ENCODE measurements at places on chromosomes 12 and 14.

DNA sequence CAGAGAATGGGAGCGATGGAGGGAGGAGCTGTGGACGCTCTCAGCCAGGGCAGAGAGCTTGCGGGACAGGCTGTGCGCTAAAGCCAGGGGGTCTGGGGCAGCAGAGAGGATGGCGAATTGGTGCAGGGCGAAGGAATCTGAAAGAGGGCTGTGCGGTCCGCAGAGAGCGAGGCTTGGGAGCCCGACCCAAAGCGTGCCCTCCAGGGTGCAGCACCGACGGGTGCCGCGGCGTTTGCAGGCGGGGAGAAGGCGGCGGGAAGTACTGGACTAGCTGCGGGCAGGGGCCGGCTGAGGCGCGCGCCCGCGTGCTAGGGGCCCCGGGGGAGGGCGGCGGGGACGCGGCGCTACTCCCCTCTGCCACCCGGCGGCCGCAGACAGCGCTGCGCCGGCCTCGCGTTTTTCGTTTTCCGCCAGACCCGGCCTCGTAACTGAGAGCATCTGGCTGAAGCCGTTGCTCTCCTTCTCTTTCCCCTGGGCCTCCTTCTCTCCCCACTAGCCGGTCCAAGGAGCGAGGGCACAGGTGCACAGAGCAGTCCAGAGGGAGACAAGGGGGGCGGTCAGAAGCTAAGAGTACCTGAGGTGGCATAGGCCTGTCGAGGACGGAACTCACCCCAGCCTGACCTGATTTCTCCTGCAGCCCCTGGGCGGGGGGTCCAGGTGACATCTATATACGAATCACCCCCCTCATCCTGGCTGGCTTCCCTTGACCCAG lies 24.9 kb downstream of the SLC6A12 start:
- DNase-seq: peak; percentile 55

GRCh38 chr14:67389275-67389674 lies 22.7 kb downstream of the PLEK2 start:
- no peak for DNase-seq

GRCh38 chr14:83309211-83309610 lies 1775.6 kb upstream of the SEL1L start:
- no peak for DNase-seq

DNA sequence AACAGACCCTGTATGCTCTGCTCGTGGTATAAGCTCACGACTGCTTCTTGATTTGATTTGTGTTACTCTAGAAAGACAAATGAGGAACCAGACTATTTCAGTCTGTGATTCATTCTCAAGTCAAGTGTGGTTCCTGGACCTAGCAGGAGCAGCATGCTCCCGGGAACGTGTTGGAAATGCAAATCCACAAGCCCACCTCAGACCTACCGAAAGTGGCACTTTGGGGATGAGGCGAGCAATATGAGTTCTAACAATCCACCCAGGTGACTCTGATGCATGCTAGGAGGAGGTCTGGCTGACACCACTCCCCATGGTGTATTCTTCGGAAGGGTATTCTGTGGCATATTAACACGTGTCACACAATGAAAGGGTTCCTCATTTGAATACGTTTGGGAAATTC lies 59.5 kb upstream of the TMX1 start:
- DNase-seq: no peak

DNA sequence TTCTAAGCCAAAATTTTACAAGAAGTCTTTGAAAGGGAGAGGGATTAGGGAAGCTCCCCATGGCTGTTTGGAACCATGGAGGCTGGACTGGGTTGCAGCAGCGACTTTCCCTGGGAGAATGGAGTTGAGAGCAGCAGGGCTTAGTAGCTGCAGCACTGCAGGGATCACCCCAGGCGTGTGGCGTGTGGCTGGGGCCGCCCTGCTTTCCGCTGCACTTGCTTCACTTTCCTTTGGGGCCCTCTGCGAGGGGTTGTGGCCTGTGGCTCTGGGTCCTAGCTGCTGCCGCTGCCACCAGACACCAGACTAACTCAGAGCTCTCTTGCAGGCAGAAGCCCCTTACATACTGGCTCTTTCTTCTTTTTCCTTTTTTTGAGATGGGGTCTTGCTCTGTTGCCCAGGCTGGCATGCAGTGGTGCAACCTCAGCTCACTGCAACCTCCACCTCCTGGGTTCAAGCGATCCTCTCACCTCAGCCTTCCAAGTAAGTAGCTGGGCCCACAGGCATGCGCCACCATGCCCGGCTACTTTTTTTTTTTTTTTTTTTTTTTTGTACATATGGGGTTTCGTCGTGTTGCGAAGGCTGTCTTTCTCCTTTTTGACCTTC lies 25.4 kb downstream of the CCDC62 start:
- no peak for DNase-seq

- DNase-seq: no peak
Measured at GRCh38 chr14:99571303-99571986, 32.6 kb downstream of the CCDC85C start.

- no peak for DNase-seq
Measured at GRCh38 chr12:121365416-121366062, 13.3 kb upstream of the ANAPC5 start.

DNA sequence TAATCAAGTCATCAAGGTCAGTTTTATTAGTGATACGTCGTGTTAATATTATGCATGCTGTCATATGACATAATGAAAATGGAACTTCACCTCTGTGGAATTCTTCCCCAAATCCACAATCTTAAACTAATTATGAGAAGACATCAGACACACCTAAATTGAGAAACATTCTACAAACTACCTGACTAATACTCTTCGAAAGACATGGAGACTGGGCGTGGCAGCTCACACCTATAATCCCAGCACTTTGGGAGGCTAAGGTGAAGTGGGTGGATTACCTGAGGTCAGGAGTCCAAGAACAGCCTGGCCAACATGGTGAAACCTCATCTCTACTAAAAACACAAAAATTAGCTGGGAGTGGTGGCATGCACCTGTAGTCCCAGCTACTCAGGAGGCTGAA lies 33.3 kb upstream of the KRAS start:
- no peak for DNase-seq

DNA sequence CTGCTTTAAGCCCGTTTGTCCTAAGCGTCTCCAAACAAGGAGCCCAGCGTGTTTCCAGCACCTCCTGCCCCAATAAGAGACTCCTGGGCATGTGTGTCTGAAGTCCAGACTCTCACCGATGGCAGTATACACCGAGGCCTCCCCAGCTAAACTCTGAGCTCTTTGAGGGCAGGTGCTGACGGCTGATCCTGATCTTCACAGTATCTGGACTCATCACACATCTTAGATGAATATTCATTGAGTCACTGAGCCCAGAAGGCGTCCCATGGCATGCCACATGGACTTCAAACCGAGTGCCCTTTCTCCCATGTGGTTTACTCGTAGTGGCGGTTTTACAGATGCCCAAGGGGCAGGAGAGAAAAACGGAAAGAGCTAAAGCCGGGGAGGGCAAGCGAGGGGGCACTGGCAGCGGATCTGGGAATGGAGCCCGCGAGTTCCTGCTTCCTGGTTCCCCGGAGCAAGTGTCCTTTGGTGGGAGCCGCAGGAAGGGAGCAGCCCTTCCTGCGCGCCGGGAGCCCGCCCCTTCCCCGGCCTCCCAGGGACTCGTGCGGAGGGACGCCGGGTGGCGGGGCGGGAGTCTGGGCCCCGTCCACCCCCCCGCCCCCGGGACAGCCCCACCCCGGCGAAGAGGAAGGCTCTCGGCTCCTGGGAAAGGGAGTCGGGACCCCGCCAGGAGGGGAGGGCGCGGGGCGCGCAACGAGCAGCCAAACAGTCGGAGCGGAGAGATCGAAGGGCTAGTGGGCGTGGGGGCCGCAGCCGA lies 585 bp upstream of the TEAD4 start:
- peak; percentile 65 for DNase-seq

DNA sequence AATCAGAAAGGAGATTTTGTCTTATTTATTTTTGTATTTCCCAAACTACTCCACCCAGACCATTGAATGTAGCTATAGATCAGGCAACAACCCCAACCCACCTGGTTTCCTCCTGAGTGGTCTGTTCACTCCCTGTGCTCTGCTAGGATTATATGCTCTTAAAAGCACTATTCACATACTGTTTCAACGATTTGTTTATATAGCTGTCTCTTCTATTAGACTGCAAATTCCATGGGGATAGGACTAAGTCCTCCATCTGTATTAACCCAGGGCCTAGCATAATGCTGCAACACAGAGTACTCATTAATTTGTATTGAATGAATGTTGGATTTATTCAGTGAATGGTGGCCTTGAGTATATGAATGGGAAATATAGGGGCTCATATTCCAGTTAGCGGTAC lies 307.6 kb downstream of the RAD51B start:
- no peak for DNase-seq

GRCh38 chr14:26941521-26941920 lies 343.7 kb upstream of the NOVA1 start:
- DNase-seq: no peak

DNA sequence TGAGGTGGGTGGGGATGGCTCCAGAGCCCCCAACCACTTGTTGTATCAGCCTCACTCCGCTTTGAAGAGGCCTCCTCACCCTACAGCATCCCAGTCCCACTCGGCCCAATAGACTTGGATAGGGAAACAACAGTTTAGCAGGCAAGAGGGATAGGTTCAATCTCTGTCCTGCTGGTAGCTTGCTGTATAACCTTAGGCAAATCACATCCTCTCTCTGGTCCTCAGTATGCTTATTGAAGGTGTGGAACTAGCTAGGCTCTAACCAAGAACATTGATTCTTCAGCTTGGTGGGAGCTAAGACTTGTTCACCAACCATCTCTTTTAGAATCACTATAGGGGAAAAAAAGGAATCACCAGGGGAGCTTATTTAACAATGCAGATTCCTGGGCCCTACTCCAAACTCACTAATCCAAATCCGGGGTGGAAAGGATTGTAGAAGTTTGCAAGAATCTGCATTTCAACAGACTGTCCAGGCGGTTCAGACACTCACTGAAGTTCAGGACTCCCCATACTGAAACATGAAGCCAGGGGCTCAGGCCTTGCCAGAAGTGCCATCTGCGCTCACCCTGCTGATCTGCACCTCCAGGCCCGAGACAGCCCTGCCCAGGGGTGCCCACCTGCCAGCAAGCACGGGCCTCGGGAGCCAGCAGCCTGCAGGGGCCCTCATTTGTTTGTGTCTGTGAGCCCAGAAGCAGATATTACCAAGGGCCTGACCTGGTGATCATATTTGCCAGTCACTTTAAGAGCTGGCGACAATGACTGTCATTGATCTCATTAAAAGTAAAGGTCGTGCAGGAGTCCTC lies 113.0 kb downstream of the ADCK1 start:
- DNase-seq: no peak

GRCh38 chr14:60736494-60736893 lies 1.9 kb downstream of the MNAT1 start:
- DNase-seq: no peak

- peak; percentile 37 for DNase-seq
Measured at GRCh38 chr14:97077253-97077653, 280.1 kb downstream of the VRK1 start.

GRCh38 chr12:74890237-74890599 lies 319.4 kb downstream of the KCNC2 start:
- no peak for DNase-seq

GRCh38 chr14:71400871-71401321 lies 493.6 kb downstream of the PCNX1 start:
- DNase-seq: no peak

- no peak for DNase-seq
Measured at GRCh38 chr14:93269341-93270068, 62.4 kb downstream of the UBR7 start.

DNA sequence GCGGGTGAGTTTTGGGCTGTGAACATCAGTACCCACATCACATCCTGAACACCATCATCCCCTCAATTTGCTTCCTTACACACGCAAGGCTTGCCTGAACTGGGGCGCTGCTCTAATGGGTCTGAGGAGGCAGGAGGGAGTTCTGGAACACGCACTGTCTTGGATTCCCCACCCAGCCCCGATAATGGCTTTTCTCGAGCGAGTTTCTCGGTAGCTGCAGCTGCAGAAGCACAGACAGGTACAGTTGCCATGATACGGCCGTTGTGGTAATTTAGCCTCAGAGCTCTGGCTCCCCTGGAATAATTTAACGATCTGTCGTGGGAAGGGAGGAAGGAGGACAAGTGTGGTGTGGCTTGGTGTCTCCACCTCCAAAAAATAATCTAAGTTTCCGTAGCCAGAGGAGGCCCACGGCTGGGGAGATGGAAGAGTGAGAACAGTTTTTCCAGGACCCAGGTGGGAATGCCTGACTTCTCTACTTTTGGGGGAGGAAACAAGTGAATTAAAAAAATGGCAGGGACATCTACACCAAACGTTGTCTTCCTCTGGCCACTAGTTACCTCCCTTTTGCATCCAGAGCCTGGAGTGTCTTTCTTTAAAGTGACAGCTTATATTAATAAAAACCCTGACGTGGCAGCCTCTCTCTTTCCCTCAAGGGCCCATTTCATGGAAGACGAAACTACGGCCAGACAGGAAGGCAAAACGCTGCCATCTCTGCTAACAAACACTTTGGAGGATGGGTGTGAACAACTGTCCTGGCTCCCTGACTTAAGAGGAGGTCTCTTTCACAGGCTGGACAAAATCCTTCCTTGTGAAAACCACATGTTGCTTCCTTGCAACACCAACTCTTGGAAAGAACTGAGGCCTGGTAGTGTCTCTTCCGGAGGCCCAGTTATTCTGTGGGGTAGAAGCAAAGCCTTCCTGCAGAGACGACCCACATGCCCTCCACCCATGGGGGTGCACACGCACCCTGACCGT lies 84.8 kb downstream of the RBM19 start:
- DNase-seq: no peak

DNA sequence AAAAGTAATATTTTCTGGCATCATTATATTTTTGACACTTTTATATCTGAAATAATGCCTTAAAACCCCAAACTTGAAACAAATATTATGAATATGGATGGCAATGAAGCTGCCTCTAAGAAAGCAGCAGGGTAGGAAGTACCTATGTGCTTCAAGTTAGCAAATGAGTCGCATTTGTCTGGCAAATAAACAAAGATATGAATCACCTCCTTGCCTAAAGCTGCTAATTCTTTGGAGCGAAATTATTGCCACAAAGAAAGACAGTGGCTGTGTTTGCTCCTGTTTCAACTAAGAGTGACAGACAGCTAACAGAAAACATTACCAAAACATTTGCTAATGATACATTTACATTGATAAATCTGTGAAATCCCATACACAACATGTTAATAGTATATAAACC lies 854.9 kb downstream of the RPS29 start:
- DNase-seq: no peak

- no peak for DNase-seq
Measured at GRCh38 chr12:131041968-131042833, 88.5 kb downstream of the ADGRD1 start.

DNA sequence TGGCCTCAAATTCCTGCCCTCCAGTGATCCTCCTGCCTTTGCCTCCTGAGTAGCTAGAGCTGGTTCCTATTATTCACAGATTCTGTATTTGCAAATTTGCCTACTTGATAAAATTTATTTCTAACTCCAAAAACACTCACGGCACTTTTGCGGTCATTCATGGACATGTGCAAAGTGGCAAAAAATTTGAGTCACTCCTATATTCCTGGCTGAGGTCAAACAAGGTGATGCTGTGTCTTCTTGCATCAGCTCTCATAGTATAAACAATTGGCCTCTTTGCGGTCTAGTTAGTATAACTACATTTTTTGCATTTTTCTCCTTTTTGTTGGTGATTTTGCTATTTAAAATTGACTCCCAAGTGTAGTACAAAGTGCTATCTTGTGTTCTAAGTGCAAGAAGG lies 24.7 kb downstream of the ATF1 start:
- no peak for DNase-seq

GRCh38 chr14:91103116-91103515 lies 10.8 kb upstream of the DGLUCY start:
- no peak for DNase-seq

- no peak for DNase-seq
Measured at GRCh38 chr12:38744041-38744440, 161.3 kb downstream of the CPNE8 start.
